Activated T-helper 2 cell treated with anti-CD3 and anti-CD28 coated beads, Interferon-gamma antibody, Interleukin-2, Interleukin-4, amounts not matched to agents 10 μg/mL and 5 μg/mL and 100 μg/mL, durations not matched to agents 14 hours and 24 hours and 36 hours (primary cell): ENCODE measurements at places on chromosomes 7 and 10. TPM values are rescaled to one million over a fixed set of nuclear protein-coding genes. Genes with fewer than 3 reads are reported as not detected.

Gene MLXIPL
- total RNA-seq, result not detected in 2 replicates

Gene RPEL1
- not detected in 2 replicates for total RNA-seq

- H3K4me3 ChIP-seq, result peak overlapping the region; percentile 45
- H3K27me3 ChIP-seq, result no peaks in the 10 kb centered on the region
- H3K4me1 ChIP-seq, result peaks cover 95% of the 10 kb centered on the region
These were observed 64.9 kb downstream of the IKZF1 start for GRCh38 chr7:50369143-50370026.

Gene TMEM168
- total RNA-seq, result 16.3 and 17.7 TPM in 2 replicates

Gene AMPH
- total RNA-seq, result 0.14 and 0.23 TPM in 2 replicates

DNA sequence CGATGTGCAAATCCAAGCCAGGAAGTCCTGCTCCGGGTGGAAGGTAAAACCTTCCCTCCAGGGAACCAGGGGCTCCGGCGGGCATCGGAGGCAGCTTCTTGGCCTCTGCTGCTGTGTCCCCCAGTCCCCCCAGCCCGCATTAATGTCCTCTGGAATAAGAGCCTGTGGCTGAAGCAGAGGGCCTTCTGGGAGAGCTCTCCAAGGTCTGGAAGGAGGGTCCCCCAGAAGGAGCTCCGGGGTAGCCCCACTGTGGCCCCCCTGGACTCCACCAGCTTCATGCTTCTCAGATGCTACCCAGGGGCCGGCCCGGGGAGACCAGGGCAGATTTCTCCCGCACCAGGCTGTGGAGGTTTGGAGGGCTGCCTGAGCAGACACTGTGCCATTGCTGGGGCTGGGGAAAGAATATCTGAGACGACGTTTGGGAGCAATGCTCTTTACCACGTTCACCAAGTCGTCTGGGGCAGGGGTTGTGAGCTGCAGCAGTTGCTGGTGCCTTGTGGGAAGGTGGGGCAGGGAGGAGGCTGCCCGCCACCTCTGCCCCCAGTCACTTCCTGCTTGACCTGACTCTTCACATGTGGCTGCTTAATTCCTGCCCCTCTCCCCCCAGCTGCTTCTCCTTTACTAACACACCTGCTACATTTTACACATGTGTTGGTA, 8.3 kb downstream of the ZNF853 start:
- H3K36me3 ChIP-seq, result no peaks in the 10 kb centered on the region
- H3K4me3 ChIP-seq, result no peak overlapping the region
- no peak overlapping the region for H3K27ac ChIP-seq
- H3K4me1 ChIP-seq, result peaks cover 14% of the 10 kb centered on the region

DNA sequence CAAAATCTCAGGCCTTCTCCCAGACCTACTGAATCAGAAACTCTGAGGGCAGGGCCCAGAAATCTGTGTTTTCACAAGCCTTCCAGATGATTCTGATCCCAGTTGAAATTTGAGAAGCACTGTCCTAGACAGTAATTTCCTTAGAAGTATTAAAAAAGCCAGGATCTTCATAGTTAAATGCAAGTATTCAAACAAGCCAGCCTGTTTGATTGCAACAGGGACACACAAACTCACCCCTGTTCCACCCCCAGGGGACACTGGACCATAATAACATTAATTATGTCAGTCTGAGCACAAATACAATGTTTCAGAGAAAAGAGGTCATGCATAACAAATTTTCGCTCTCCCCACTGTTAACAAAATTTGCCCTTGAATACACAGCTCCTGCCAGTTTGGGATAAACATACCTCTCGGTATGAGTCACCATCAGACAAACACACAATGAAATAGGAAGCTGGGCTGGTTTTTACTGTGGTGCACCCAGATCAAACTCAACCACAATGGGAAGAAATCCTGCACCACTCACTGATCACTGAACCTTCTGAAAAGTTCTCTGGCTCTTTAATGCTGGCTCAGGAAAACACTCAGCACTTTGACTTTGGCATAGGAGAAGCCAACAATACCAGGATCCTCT, 34.3 kb downstream of the ABLIM1 start:
- peaks cover 18% of the 10 kb centered on the region for H3K27me3 ChIP-seq

DNA sequence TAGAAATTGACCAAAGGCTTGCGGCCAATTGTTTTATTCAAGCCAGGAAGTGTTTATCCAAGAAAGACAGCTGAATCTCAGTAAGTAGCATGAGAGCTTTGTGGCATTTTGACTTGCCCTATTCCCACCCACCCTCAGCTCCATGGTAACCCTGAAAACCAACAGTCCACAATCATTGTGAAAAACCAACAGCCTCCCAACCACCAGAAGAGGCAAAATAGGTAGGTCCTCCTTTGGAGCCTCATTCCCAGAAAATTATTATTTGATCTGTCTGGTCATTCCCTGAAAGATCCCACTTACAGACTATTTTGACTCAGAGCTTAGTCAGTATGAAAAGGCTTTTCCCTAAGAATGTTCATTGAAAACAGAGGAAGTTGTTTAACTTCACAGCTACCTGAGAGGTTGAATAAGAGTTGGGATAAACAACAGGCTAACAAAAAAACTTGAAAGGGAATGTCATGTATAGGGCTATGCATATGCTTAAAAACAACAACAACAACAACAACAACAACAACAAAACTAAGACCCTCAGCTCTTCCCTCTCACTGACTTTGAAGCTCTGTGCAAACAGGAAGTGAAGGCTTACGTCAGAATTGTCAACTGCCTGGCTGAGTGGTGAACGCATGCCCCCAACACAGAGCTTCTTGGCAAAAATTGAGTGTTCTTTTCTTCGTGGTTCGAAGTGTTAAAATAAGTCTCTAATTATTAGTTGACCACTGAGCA, 11.2 kb downstream of the KPNA7 start:
- peaks cover 2% of the 10 kb centered on the region for H3K27me3 ChIP-seq
- H3K27ac ChIP-seq, result no peak overlapping the region
- H3K4me3 ChIP-seq, result no peak overlapping the region
- no peak for DNase-seq

GRCh38 chr7:135204341-135204749, 7.0 kb downstream of the WDR91 start:
- H3K36me3 ChIP-seq, result peaks cover 36% of the 10 kb centered on the region
- H3K4me1 ChIP-seq, result peaks cover 34% of the 10 kb centered on the region
- no peaks in the 10 kb centered on the region for H3K27me3 ChIP-seq
- H3K4me3 ChIP-seq, result no peak overlapping the region
- H3K27ac ChIP-seq, result no peak overlapping the region

Gene IQUB
- total RNA-seq, result 0.25 TPM in 1 of 2 replicates, not detected in the other

Gene SVOPL
- not detected in 2 replicates for total RNA-seq

GRCh38 chr7:64997927-64998391, 7.1 kb upstream of the ZNF117 start:
- no peak overlapping the region for H3K4me3 ChIP-seq
- DNase-seq, result no peak
- H3K36me3 ChIP-seq, result peaks cover 53% of the 10 kb centered on the region
- H3K4me1 ChIP-seq, result no peaks in the 10 kb centered on the region

- no peak overlapping the region for H3K27ac ChIP-seq
- DNase-seq, result no peak
- no peaks in the 10 kb centered on the region for H3K27me3 ChIP-seq
- H3K36me3 ChIP-seq, result peaks cover 51% of the 10 kb centered on the region
- peaks cover 12% of the 10 kb centered on the region for H3K4me1 ChIP-seq
These were observed 43.5 kb downstream of the LOXL4 start for GRCh38 chr10:98224509-98224908.

- no peaks in the 10 kb centered on the region for H3K27me3 ChIP-seq
- peaks cover 60% of the 10 kb centered on the region for H3K4me1 ChIP-seq
- H3K4me3 ChIP-seq, result peak overlapping the region; percentile 20
- no peak for DNase-seq
- H3K27ac ChIP-seq, result peak overlapping the region; percentile 29
- H3K36me3 ChIP-seq, result no peaks in the 10 kb centered on the region
These were observed 23.1 kb upstream of the DDIT4 start for GRCh38 chr10:72250666-72251065.

- H3K27me3 ChIP-seq, result no peaks in the 10 kb centered on the region
- H3K4me1 ChIP-seq, result no peaks in the 10 kb centered on the region
- no peaks in the 10 kb centered on the region for H3K36me3 ChIP-seq
- DNase-seq, result no peak
- H3K27ac ChIP-seq, result no peak overlapping the region
These were observed 120.3 kb downstream of the FOXP2 start for GRCh38 chr7:114534953-114535352.

GRCh38 chr7:47937711-47938573, 10.3 kb downstream of the PKD1L1 start:
- no peaks in the 10 kb centered on the region for H3K27me3 ChIP-seq
- no peaks in the 10 kb centered on the region for H3K36me3 ChIP-seq
- DNase-seq, result no peak
- H3K27ac ChIP-seq, result peak overlapping the region; percentile 71

- peaks cover 71% of the 10 kb centered on the region for H3K27me3 ChIP-seq
- no peaks in the 10 kb centered on the region for H3K36me3 ChIP-seq
- peak overlapping the region; percentile 12 for H3K27ac ChIP-seq
These were observed 904 bp downstream of the LBX1 start for GRCh38 chr10:101228153-101228965.

Gene TSPAN15
- 0.55 and 0.85 TPM in 2 replicates for total RNA-seq

Gene FGL2
- total RNA-seq, result 1.1 and 1.2 TPM in 2 replicates

GRCh38 chr10:64726466-64726865, 1205.3 kb downstream of the REEP3 start:
- no peaks in the 10 kb centered on the region for H3K4me1 ChIP-seq
- H3K36me3 ChIP-seq, result no peaks in the 10 kb centered on the region
- no peaks in the 10 kb centered on the region for H3K27me3 ChIP-seq
- no peak overlapping the region for H3K27ac ChIP-seq
- H3K4me3 ChIP-seq, result no peak overlapping the region
- no peak for DNase-seq

- H3K4me1 ChIP-seq, result no peaks in the 10 kb centered on the region
- no peaks in the 10 kb centered on the region for H3K27me3 ChIP-seq
These were observed 333.8 kb downstream of the BBS9 start for GRCh38 chr7:33463131-33463530.

DNA sequence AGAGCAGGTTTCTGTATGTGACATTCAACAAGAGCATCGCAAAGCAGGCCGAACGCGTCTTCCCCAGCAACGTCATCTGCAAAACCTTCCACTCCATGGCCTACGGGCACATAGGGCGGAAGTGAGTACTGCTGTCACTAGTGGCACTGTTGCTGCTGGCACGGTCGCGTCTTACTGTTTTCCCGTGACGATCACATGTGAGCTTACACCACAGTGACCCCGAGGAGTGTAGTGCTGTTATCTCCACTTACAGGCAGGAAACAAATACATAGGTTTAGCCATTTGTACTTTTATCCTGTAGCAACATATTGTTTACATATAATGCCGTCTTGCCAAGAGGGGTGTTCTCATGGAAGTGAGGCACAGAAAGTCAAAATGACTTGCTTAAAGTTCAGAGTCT, 25.4 kb downstream of the FBH1 start:
- DNase-seq, result no peak
- no peaks in the 10 kb centered on the region for H3K27me3 ChIP-seq
- H3K27ac ChIP-seq, result no peak overlapping the region
- H3K4me1 ChIP-seq, result no peaks in the 10 kb centered on the region

DNA sequence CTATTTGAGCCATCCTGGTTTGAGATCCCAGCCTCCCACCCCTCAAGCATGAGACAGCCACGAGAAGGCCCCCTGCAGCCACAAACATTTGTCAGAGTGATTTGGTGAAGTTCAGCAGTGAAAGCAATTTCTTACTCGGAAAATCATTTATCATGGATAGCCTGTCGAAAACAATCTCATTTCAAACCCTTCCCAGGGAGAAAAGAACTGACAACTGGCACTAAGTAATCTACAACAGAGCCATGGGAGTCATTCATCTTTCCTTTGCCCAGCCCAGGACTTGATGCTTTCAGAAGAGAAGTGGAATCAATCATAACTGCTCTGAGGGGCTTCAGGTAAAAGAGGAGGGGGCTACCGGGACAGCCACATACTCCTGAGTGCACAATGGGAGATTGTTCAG, 411.2 kb downstream of the KCNMA1 start:
- H3K4me1 ChIP-seq, result no peaks in the 10 kb centered on the region
- no peak overlapping the region for H3K4me3 ChIP-seq
- no peaks in the 10 kb centered on the region for H3K36me3 ChIP-seq

GRCh38 chr7:27971171-27971812, 209.3 kb downstream of the JAZF1 start:
- peaks cover 20% of the 10 kb centered on the region for H3K4me1 ChIP-seq
- DNase-seq, result no peak
- no peak overlapping the region for H3K4me3 ChIP-seq

DNA sequence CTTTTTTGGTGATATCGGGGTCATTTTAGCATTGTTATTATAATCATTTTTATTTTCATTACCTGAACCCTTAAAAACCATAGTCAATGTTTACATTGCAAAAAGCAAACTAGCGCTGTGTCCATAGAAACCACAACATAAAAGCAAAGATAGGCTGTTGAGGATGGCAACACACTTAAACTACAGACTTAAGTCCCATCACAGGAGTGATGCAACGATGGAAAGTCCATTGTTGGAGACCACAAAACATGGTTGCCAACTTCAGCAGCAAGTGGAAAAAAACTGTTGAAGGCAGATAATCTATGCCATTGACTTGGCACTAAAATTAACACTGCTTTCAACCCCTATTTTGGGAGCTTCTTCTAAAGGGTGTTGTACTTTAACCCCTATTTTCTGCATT, 398.8 kb upstream of the IGFBP3 start:
- no peaks in the 10 kb centered on the region for H3K36me3 ChIP-seq
- DNase-seq, result no peak
- H3K4me3 ChIP-seq, result no peak overlapping the region
- H3K4me1 ChIP-seq, result no peaks in the 10 kb centered on the region
- no peak overlapping the region for H3K27ac ChIP-seq

Gene OR2A25
- not detected in 2 replicates for total RNA-seq

Gene SLC26A5
- 0.07 TPM in 1 of 2 replicates, not detected in the other for total RNA-seq

Gene MBL2
- not detected in 2 replicates for total RNA-seq

- peaks cover 13% of the 10 kb centered on the region for H3K36me3 ChIP-seq
- no peak overlapping the region for H3K27ac ChIP-seq
- H3K4me3 ChIP-seq, result no peak overlapping the region
- H3K4me1 ChIP-seq, result peaks cover 41% of the 10 kb centered on the region
- no peak for DNase-seq
- H3K27me3 ChIP-seq, result no peaks in the 10 kb centered on the region
These were observed 31.6 kb downstream of the WBP1L start for GRCh38 chr10:102775201-102775934.
